ENCODE measurements at places on chromosomes 13 and 19.

DNA sequence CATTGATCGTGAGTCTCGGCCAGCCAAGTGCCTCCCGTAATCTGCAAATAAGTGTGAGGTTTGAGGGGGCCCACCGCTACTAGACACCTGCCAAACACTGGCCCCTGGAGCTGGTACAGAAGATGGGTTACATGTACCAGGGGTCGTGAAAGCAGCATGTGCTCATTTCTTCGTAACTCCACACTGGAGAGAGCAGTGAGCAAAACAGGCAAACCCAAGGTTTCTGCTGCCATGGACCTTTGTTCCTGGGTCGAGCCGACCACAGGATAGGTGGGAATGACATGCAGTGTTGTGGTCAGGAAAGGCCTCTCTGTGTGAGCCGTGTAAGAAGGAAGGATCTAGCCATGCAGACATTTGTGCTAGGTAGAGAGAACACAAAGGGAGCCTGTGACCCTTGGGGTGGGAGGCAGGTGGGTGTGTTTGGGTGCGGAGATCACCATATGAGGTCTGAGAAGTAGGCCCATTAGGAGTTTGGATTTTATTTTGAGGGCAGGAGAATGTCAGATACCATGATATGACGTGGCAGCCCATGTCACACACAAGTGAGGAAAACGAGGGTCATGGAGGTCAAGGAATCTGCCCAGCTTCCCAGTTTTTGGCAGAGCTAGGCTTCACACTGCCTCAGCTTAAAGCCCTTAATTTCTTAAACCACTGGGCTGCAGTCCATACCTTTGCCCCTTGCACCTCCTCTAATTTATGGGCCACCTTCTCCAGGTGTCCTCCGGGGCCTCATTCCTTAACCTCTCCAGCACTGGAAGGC is 919 bp downstream of the GTF3A start:
- no peak for DNase-seq

DNA sequence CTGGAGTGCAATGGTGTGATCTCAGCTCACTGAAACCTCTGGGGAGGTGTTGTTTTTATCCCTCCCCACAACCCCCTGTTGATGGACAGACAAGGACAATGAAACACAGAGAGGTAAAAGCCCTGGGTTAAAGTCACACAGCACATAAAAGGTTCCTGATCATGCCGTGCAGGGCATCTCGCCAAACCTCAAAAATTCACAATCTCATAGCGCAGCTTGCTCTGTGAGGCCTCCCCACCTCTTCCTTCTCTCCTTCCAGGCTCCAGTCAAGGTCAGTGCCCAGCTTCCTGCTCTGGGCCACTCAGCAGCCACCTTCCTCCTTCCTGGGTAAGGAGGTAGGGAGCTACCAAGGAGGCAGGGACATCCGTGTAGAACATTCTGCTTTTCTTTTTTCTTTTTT is 2.3 kb downstream of the FUT2 start:
- DNase-seq: no peak

DNA sequence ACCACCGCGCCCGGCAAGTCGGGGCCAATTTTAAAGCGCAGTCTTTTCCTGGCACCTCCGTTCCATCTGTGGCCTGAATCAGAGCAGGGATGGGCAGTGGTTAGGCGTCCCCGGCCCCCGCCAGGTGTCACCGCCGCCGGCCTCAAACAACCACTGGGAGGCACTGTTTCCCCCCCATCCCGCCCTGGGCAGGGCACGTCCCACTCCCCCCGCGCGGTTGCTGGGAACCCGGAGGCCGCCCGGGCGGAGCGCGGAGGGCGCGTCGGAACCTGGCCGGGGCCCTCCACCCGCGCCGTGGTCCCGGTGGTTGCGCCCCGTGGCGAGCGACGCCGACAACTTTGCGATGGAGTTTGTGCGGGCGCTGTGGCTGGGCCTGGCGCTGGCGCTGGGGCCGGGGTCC is at the start of gene GRIN3B:
GRIN3B (plus strand) TSS at position 325 of the 400 bp plus-strand sequence; CDS start at position 344, 19 bp downstream.
- peak; percentile 72 for DNase-seq

GRCh38 chr13:60210510-60211330 is 47.0 kb upstream of the DIAPH3 start:
- no peak for DNase-seq

GRCh38 chr13:50529154-50529882 is 314.2 kb downstream of the DLEU7 start:
- no peak for DNase-seq

DNA sequence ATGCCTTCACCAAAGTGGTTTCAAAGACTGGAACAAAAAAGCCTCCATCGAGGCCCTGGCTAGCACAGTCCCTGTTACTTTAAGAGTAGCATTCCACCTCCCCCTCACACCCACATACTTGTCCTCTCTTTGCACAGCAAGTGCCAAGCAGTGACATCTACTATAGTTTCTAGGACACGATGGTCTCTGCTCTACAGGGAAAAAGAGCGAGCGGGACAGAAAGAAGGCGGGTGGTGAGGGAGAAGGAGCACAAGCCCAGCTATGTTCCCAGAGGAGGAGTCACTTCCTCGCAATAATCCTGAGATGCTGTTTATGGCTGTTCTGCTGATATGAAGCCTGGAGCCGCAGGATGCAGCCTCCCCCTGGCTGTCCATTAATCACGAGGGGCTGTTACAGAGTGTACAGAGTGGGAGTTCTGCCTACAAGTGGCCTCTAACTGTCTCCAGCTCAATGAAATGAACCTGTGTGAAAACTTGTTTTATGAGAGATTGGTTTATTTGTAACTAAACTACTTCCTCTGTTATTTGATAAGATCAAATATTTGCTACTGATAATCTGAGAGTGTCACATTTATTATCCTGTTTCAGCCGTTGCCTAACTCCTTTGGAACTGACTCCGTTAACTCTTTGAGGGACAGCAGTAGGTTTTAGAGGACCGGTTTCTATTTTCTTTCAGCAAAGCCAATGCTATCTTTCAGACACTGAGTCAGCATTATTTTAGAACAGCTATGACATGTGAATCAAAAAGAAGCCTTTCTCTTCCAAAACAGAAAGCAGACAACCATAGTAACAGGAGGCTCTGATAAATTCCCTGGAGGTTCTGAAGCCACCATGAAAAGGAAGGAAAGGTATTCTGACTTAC is 208.0 kb downstream of the SPRY2 start:
- no peak for DNase-seq

DNA sequence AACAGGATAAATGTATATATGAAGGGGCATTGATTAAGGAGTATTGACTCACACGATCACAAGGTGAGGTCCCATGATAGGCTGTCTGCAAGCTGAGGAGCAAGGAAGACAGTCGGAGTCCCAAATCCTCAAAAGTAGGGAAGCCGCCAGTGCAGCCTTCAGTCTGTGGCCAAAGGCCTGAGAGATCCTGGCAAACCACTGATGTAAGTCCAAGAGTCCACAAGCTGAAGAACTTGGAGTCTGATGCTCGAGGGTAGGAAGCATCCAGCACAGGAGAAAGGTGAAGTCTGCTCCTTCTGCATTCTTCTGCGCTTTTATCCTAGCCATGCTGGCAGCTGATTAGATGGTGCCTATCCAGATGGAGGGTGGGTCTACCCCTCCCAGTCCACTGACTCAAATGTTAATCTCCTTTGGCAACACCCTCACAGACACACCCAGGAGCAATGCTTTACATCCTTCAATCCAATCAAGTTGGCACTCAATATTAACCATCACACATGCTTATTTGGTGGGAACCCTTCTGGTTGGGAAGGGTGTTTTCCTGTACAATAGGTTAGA is 55.1 kb downstream of the SLAIN1 start:
- no peak for DNase-seq

- DNase-seq: no peak
Measured at GRCh38 chr19:45320997-45321775, 1.5 kb downstream of the CKM start.

GRCh38 chr13:40207001-40207478 is 459.4 kb downstream of the FOXO1 start:
- peak; percentile 15 for DNase-seq

- DNase-seq: no peak
Measured at GRCh38 chr13:52835071-52835839, 13.2 kb downstream of the PCDH8 start.

- DNase-seq: no peak
Measured at GRCh38 chr13:23506071-23506806, 64.0 kb upstream of the TNFRSF19 start.

All from stimulated activated CD4-positive, alpha-beta T cell treated with anti-CD3 and anti-CD28 coated beads, Interleukin-4, amount 100 ng/mL, for 1 hour (primary cell).